ENCODE measurements at places on chromosomes 6 and 20. TPM values are rescaled to one million over a fixed set of nuclear protein-coding genes. Genes with fewer than 3 reads are reported as not detected.

Gene ASIP
- total RNA-seq, result not detected

Gene CRIP3
- 4.2 TPM for total RNA-seq

Gene PHACTR2
- total RNA-seq, result 32.5 TPM

Gene VGLL2
- total RNA-seq, result not detected

Gene OLIG3
- total RNA-seq, result 3.5 TPM

Gene GRM4
- not detected for total RNA-seq

Gene MLN
- not detected for total RNA-seq

Gene THBS2
- not detected for total RNA-seq

Gene MATN4
- 0.66 TPM for total RNA-seq

Gene C20orf204
- 21.5 TPM for total RNA-seq

Gene ADGRB3
- total RNA-seq, result not detected

Gene CALHM5
- not detected for total RNA-seq

Gene ZNF831
- total RNA-seq, result 17.8 TPM

Gene CDH22
- total RNA-seq, result not detected

Gene GPLD1
- total RNA-seq, result 0.73 TPM

Gene MCUR1
- 40.8 TPM for total RNA-seq

Gene FRS3
- 2.9 TPM for total RNA-seq

Gene RIPPLY2
- total RNA-seq, result not detected

Gene RIPK1
- total RNA-seq, result 18.2 TPM

Gene GATA5
- total RNA-seq, result not detected
